IMR-90 (cell line): ENCODE measurements at places on chromosomes 1 and 21. TPM values are rescaled to one million over a fixed set of nuclear protein-coding genes. Genes with fewer than 3 reads are reported as not detected.

Gene PLA2G2C
- total RNA-seq: not detected in 2 replicates

Gene TFB2M
- total RNA-seq: 13.3 and 22.8 TPM in 2 replicates

GRCh38 chr1:7623842-7624241, 147.3 kb upstream of the VAMP3 start:
- DNase-seq: no peak

- no peak for DNase-seq
Observed at GRCh38 chr1:84267476-84267875, 34.0 kb upstream of the SAMD13 start.

GRCh38 chr1:240350910-240351331, 259.2 kb downstream of the FMN2 start:
- peak; percentile 96 for DNase-seq

- DNase-seq: no peak
Observed at GRCh38 chr1:161054232-161054631, 8.5 kb upstream of the USF1 start.

GRCh38 chr1:210726621-210727020, 397.9 kb downstream of the HHAT start:
- peak; percentile 18 for DNase-seq

Gene DENND4B
- 1.8 and 2.5 TPM in 2 replicates for total RNA-seq

DNA sequence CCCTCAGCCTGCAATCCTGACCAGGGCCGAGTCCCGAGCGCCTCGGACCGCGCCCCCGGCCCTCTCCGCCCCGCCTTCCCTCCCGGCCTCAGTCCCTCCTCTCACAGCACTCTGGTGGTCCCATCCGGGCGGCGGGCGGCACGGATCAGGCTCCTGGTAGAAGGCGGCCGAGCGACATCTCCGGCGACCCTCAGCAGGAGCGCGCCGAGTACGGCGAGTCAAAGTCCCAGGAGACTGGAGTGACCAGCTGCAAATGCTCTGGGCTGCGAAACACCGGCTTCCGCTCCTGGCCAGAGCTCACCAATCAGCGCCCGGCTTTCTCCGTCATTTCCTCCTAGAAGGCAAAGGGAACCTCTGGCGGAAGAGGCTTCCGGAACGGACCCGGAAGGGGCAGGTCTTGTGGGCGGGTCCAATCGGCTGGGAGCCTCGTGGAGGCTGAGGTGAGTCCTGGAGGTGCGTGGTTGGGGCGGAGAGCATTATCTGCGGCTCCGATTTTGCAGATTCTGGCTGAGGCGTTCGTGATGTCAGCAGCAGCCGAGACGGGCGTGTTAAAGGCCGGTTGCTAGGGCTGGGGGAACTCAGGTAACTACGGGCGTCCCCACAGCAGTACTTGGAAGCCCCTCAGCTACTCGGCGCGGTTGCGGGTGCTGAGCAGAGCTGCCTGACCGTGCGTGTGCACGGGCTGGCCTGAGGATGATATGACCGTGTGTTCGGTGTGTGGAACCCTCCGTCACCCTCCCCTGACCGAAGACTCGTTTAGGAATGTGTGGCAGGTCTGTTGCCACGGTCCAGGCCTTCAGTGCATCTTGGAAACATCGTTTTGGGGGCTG, at the start of the genes GDAP2 and WDR3:
Gene GDAP2, minus strand, starts transcription at position 279 of the 830 bp plus-strand sequence. CDS start 9,264 bp downstream, outside the sequence.
Gene WDR3, plus strand, starts transcription at position 397 of the 830 bp plus-strand sequence. CDS start 3,581 bp downstream, outside the sequence.
- peak; percentile 96 for DNase-seq

Gene C1orf141
- not detected in 2 replicates for total RNA-seq

DNA sequence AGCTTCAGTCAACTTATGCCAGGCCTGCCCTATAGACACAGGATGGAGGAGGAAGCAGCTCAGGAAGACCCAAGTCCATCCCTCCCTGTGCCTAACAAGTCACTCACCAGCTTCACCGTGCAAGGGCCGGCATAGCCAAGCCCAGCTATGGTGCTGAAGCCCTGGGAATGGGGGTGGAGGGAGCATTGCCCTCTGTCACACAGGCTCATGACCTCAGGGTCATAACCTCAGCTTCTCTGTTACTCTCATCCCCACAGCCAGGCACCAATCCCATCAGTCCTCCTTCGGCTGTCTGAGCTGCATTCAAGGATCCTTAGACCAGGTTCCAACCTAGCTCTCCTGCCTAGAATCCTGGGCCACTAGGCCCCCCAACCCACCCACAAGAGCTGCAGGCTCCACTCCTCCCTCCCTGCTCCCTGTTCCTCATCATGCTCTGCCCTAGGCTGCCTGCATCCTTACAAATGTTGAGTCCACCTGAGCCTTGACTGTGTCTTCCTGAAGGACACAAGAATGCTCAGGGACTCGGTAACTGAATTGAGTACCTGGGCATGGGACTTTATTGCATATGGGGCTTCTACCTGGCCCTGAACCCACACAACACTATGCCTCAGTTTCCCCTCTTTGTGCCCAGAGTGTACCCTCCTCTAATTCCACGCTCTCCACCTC, 1.7 kb downstream of the CD244 start:
- no peak for DNase-seq

DNA sequence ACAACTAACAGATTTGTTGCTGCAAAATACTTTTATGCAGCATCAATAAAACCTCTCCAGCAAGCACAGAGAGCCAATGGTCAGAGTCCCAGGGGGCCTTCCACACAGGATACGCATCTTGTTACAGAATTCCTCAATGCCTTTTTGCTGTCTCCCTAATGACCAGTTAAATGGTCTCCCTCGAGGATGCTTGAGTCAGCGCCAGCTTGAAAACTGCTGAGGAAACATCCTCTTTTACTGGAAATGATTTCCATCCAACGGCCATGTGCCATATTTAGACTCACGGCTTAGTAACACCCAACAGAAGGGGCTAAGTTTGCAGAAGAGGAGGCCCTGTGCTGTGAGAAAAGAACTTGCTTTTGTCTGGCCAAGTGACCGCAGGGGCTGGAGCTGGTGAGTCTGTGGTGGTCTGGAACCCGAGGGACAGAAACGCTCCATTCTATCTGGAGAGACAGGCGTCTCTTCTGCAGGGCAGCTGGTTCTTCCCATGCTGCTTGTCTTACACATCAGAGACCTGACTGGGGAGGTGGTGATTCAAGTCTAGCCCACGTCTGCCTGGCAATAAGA, 496.4 kb downstream of the SETD4 start:
- peak; percentile 91 for DNase-seq

- peak; percentile 12 for DNase-seq
Observed at GRCh38 chr1:25844536-25845337, 14.5 kb downstream of the AUNIP start.

DNA sequence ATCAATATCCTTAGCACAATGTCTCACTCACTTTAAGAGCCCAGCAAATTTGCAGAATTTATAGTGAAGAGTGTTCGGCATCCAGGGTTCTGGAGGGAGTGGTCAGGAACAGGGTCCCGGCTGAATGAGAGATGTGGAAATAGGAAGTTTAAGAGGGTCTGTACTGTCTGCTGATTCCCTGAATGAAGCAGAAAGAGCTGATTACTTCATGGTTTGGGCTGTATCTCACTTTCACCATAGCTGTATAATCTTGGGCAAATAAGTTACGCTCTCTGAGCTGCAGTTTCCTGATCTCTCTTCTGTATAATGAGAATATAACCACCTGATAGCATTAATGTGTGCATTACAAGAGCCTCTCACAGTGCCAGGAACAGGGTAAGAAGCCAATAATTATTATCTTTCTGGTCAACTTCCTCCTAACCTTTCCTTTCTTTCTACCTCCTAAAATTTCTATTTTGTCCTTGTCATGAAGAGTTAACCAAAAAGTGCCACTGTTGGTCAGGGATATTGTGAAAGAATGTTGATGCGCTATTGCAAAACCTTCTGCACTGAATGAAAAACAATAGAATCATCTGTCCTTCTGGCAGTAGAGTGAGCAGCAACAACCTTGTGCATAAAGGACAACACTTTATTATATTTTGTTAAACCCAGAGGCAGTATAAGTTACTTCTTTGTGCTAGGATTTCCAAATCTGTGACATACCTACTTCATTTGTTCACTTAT, 14.7 kb upstream of the PTGFR start:
- no peak for DNase-seq

Gene PRR9
- not detected in 2 replicates for total RNA-seq

- peak; percentile 67 for DNase-seq
Observed at GRCh38 chr1:178724728-178725465, at the start of gene RALGPS2. RALGPS2 (plus strand) TSS chr1:178725244; CDS start chr1:178776765, 51,521 bp downstream.

GRCh38 chr1:25781130-25781433, 18.9 kb upstream of the SELENON start:
- no peak for DNase-seq
